ENCODE measurements at places on chromosomes 12 and 14. TPM values are rescaled to one million over a fixed set of nuclear protein-coding genes. Genes with fewer than 3 reads are reported as not detected.

GRCh38 chr12:70551731-70552130 is 85.5 kb downstream of the PTPRB start:
- DNase-seq: no peak

KITLG gene
- total RNA-seq: 5.6 TPM

AQP5 gene
- 2.6 TPM for total RNA-seq

DNA sequence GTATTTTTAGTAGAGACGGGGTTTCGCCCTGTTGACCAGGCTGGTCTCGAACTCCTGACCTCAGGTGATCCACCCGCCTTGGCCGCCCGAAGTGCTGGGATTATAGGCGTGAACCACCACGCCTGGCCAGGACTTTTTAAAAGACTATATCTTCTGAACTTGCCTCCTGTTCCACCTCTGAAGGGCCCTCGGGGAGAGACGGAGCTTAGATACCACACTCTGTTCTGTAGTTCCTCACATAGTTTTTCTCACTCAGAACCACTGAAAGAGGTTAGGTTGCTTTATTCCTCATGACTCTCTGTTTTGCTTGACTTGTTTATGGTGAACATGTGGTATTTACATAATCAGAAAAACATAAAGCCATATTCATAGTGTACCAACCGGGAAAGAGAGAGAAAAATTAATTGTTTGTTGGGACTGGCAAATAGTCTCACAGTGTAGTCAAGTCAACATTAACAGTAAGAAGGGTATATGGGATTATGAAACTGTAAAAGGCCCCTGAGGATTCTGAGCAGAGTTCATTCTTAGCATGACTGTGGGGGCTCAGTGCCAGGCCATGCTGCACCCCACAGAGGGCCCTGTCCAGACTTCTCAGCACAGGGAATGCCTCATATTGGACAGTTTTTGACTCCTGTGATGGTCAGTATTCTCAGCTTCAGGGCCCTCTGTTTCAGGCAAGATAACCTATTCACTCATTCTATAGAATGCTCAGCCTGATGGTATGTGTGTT is 342.3 kb downstream of the ZFP36L1 start:
- DNase-seq: no peak

DNA sequence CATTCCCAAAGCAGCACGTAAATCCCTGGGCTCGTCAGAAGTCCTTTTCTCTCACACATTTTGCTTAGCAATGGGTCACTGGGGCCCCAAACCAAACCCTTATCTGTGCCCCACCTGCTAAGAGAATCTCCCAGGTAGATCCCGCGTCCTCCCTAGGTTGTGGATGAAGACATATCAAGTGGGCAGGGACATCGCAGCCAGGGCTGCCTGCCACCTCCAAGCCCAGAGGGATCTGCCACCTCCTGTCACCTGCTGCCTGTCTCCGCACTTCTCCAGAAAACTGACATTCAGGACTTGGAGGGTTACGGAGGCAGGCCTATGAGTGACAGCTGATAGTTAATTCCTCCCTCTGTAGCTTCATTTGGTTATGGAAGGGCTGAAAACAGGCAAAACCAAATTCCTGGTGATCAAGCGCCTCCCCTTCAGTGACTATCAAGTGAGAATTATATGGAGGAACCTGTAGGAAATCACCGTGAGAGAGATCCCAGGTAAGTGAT is 19.5 kb downstream of the BCL11B start:
- no peak for DNase-seq

TAS2R43 gene
- 0.28 TPM for total RNA-seq

GLIPR1L1 gene
- not detected for total RNA-seq

DNA sequence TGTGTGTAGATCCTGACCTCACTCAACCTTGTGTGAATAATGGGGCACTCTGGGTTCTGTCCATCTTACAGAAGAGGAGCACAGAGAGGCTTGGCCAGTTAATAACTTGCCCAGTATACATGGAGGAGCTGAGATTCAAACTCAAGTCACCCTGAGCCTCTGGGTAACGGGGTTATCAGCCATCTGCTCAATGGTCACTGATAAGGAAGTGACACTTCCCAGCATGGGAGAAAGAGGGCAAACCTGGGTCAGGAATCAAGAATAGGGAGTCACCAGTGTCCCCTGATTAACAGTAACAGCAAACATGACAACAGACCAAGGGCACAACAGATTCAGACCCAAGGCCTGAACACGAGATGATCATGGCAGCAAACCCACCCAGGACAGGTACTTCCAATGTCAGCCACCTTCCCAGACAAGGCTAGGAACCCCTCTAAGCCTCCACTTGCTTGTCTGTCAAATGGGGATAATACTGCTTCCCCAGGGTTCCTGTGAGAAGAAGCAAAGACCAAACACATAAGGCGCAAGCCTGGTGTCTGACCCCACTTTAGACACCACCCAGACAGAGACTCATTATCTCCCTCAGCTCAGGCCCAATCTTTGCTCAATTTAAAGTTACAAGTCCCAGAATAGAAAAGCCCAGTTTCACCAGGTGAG is 3.6 kb downstream of the CCDC85C start:
- no peak for DNase-seq

DNA sequence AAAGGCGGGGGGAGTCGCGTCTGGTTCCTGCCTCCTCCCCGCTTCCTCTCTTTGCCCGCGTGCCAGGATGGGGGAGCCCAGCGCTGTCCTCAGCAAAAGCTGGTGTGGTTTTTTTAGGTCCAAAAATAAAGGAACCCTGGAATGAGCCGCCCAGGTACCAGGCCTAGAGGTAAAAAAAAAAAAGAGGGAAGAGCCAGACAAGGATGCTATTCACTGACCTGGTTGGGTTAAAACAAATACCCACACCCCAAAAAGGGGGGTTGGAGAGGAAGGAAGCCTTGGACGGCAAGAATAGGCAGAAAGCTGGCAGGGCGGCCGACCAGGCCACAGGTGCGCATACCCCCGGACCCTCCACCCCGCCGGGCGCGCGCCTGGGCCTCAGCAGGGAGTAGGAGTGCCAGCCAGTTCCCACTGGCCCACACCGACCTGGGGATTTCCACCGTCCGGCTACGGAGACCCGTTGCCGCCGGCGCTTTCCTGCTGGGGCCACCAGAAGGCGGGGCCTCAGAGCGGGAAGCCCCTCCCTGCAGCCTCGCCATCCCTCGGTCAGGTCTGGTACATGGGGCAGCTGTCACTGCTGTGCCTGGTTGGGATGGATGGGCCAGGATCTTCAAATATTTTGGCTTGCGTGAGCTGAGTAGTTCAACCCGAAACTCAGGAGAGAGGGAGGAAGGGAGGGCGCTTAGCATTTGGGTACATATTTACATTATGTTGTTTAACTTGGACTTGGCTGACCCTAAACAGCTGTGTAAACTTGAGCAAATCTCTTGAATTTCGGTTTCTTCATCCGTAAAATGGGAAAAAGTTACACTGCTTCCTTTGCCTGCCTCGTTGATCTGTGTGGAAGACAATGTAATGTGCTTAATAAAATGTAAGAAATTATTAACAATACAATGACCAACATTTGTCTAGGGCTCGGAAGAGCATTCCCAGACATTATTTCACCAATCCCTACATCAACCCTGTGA is 5.4 kb upstream of the IRF2BPL start:
- DNase-seq: peak; percentile 90

DNA sequence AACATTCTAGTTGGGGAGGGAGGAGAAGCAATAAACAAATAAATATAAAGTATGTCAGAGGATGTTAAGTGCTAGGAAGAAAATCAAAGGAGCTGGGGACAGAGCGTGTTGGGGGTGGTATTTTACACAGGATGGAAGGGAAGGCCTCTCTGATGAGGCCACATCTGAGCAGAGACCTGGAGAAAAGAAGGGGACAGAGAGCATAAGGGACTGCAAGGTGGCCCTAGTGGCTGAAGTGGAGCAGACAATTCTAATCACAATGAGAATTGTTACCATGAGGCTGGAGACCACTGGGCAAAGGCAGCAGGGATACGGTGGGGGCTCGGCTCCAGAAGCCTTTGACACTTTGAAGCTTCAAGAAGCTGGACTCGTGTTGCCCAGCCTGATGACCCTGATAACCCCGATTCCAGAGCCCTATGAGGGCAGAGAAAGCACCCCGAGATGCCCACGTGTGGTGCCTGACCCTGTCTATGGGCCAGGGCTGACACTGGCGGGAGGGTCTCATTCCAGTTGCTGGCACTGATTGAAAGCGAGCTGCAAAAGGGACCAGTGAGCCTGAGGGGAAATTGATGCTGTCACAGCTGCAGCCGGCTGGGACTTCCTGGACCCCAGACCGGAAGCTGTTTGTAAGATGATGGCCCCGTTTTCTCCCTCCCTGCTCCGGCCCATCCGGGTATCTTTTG is 169.1 kb downstream of the RBM19 start:
- no peak for DNase-seq

GRCh38 chr12:622416-622815 is 40.8 kb downstream of the NINJ2 start:
- DNase-seq: no peak

DNA sequence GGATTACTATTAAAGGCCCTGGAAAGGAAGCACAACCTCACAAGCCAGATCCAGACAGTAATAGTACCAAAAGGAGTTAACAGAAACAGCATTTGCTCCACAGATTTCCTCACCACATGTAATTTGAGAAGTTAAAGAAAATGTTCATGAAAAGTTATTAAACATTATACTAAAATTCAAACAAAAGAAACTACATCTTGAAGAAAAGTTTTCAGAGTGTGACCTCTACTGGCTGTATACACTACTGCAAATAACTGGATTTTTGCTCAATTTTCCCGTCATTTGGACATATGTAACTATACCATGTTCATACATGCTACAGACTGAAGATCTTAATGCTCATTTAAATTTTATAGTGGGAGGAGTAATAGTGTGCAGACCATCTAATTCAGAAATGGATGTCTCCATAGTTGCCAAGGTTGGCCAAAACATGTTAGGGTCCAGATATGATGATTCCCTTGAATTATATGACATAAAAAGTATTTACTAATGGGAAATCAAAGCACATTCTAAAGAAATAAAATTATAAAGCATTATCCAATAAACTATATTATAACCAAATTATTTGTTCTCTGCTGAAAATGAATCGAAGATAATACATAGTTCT is 5.6 kb downstream of the KRR1 start:
- DNase-seq: no peak

DNA sequence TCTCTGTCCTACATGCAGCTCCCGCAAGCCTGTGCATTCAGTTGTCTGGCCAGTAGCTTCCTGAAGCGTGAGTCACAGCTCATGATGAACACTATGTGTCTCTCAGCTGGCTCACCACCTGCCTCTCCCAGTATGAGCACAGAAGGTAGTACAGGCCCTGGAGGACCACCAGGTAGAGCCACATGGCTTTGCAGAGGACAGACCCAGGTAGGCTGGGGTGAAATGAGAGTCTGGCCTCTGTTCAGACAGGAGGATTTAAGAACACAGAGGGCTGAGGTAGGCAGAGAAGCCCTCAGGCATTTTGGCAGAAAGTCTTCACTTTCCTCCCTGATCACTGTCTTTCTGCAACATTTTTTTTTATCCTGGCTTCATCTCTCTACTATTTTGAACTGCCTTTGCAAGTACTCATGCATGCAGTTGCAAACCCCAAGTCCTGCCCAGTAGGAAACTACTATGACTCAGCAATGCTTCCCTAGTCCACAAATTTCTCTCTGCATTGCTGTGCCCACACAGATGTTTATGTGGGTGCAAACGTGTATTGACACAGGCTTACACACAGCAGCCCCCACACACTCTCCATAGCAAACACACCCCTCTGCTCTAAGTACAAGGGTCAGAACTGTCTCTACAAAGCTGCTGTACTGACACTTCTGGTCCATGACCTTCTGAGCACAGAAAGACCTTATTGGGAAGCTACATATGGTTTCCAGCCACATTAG is 7.2 kb upstream of the SDR9C7 start:
- DNase-seq: no peak

SVOP gene
- 0.35 TPM for total RNA-seq

RERGL gene
- 0.67 TPM for total RNA-seq

CLEC12A gene
- 0.93 TPM for total RNA-seq

COCH gene
- 2.2 TPM for total RNA-seq

GRCh38 chr12:62694632-62695031 is 228.0 kb downstream of the MON2 start:
- no peak for DNase-seq

GRCh38 chr12:111100003-111100402 is 179.6 kb upstream of the MYL2 start:
- DNase-seq: no peak

DNA sequence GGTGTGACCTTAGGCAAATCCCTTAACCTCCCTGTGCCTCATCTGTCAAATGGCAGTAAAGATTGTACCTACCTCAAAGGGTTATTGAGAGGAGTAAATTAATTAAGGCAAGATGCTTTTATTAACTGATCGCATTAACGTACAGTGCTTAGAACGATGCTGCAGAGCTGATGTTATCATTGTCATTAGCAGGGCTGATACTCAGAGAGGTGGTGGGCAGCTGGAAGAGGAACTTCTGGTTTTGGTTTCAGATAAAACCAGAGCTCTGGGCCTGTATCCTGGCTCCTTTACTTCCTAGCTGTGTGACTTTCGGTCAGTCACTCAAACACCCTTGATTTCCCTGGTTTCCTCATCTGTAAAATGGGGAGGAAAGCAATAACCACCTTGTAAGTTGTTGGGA is 55.1 kb downstream of the CALM1 start:
- no peak for DNase-seq

GRCh38 chr12:102631274-102631673 is 150.9 kb upstream of the IGF1 start:
- DNase-seq: no peak

DNA sequence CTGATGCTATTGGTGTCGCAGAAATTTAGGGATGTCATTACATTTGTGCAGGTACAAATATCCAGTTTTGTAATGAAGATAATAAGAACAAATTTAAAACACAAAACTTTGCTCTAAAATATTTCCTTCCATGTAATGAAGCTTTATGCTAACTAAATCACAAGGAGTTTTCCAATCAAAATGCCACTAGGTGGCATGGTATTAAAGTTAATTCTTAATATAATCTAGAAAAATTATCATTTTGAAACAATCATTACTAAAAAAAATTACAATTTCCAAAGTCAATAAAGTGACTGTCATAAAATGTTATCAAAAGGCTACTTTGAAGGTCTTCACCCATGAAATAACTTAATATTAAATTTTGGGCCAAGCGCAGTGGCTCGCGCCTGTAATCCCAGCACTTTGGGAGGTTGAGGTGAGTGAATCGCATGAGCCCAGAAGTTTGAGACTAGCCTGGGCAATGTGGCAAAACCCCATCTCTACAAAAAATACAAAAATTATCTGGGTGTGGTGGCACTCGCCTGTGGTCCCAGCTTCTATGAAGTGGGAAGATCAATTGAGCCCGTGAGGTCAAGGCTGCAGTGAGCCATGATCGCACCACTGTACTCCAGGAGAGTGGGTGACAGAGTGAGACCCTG is 77.4 kb downstream of the KIF21A start:
- DNase-seq: no peak

GRCh38 chr12:116166306-116166705 is 111.2 kb downstream of the MED13L start:
- no peak for DNase-seq

GRCh38 chr14:73743431-73743931 is 29.3 kb upstream of the PNMA1 start:
- no peak for DNase-seq

DNA sequence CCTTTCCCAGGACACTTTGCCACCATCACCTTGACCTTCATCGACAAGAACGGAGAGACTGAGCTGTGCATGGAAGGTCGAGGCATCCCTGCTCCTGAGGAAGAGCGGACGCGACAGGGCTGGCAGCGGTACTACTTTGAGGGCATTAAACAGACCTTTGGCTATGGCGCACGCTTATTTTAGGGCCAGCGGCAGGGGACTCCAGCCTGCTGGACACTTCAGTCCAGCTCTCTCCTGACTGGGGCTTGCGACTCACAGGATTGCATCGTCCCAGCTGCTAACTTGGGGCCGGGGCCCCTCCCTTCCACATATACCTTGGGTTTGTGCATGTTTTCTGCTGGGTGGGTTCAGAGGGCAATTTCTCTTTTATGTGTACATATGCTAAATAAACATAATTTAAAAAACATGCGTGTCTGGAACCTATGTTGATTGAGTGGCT is 11.2 kb downstream of the AHSA1 start:
- no peak for DNase-seq

Data from pancreas (tissue), 10 donors.